ENCODE measurements at places on chromosomes 12 and 14.

GRCh38 chr14:21749306-21749868 lies 75.8 kb upstream of the OR4E1 start:
- DNase-seq: no peak

DNA sequence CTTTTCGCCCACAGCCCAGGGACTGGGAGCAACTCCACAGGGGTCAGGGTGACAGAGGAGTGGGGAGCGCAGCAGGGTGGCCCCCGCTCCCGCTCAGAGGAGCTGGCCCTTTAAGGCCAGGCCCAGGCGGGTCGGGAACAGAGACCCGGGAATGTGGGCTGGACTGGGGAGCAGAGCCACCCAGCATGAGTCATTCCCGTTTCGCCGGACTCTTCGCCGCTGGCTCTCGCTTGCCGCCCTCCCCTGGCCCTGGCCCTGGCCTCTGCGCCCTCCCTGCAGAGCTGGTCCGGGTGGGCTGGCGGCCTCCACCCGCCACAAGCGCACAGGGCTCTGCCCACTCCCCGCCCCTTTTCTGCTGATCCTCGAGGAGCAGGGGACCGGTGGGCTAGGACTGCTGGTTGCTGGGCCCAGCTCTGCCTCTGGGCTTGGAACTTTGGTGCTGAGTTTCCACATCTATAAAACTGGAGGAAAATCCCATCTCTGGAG lies 92.8 kb downstream of the NINJ2 start:
- DNase-seq: peak; percentile 86

DNA sequence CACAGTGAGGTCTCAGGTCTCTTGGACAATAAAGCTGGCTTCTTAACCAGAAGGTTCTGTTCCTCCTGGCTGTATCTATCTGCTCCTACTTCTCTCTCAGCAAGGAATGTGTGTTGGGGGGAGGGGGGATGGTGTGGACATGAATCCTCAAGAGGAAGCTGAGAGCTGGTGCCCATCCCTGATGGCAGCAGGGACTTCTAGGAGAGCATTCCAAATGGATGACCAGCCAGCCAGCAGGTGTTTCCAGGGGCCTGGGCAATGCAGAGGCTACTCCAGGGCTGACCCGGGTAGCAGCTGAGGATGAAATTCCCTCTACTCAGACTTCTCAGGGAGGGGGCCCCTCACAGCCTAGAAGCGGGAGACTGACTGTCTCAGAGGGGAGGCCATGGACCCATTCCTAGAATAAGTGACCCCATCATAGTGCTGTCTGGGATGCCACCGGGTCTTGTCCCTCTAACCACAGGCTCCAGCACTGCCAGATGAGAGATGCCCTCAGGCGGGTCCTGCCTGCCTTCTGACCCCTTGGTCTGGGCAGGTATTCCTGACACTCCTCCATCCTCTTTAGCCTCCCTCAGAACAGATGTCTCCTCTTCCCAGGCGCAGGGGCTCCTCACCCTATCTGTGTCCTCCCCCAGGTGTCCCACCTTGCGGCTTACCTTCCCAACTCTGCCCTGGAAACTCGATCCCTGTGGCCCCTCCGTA lies 1.2 kb downstream of the RAB15 start:
- no peak for DNase-seq

DNA sequence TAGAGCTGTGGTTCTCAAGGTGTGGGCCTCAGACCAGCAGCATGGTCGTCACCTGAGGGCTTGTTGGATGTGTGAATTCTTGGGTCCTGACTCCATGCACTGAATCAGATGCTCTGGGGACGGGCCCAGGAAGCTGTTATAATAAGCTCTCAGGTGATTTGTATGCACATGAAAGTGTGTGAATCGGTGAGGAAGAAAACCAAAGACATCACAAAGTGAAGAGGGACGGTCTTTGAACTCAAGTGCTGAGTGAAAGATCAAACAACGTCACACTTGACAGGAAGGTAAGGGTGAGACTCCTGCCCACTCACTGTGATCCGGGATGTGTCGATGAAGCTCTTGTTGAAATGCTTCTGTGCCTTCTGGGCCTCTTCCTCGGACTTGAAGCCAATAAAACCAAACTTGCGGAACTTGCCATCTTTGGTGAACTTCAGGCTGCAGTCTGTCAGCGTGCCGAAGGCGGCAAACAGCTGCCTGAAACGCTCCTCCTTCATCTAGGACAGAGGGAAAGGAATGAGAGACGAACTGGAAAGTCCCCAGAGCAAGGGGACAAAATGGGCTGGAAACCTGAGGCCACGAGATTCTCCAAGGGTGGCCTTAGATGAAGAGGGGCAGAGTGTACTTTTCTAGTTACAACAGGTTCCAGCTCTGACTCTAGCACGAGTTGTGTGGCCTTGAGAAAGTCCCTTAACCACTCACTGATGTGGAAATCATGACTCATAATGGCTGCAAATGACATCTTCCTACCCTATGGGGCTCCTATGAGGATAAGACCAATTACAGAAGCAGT lies 4.0 kb downstream of the RBM19 start:
- DNase-seq: no peak

DNA sequence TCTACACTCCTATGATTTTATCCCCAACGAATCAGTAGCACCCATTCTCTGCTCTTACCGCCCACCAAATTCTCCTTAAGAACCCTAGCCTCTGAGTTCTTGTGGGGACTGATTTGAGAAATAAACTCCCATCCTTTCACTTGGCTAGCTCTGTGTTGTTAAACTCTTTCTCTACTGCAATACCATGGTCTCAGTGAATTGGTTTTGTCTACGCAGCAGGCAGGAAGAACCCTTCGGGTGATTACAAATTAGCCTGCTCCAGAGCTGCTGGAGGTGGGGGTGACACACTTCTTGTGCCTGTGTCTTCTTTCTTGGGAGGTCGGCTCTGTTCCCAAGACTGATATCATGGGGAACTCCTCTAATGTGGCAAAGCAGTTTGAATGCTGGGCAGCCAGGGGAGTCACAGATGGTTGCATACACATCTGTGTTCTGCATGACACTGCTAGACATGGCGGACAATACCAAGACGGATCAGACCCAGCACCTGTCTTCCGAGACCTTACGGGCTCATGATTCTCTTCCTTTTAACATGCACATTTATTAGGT lies 1.6 kb upstream of the C1S start:
- DNase-seq: no peak

DNA sequence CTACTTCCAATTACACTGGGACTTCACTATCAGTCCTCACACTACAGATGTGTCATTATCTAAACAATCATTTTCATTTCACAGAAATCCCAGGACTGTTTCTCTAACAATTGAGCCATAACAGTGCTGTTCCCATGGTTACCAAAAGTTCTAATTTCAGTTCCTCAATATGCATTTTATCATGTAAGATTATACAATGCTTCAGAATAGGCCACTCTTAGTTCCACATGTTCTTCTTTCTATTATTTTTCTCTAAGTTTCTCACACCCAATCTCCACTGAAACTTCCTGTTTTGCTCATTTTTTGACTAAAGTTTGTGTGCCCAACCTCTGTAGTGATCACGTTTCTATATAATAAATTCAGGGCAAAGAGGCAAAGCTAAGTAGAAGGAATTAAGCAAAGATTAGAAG lies 185.8 kb downstream of the DUSP6 start:
- DNase-seq: no peak

DNA sequence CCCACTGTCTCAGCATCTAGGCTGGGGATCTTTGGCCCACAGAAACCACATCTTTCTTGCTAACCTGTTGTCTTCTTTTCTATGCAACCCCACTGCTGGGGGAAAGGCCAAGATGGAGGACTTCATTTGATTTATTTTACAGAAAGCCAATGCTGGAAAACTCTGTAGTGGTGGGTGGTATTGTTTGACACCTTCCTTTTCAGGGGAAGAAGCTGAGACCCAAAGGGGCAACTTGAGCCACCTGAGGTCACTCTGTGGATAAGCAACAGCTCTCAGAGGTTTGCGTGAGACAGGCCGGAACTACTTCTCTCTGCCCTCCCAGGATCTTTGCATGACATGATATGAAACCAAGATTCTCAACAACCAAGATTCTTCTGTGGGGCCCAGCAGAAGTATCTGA lies 645.2 kb downstream of the VRK1 start:
- DNase-seq: no peak

DNA sequence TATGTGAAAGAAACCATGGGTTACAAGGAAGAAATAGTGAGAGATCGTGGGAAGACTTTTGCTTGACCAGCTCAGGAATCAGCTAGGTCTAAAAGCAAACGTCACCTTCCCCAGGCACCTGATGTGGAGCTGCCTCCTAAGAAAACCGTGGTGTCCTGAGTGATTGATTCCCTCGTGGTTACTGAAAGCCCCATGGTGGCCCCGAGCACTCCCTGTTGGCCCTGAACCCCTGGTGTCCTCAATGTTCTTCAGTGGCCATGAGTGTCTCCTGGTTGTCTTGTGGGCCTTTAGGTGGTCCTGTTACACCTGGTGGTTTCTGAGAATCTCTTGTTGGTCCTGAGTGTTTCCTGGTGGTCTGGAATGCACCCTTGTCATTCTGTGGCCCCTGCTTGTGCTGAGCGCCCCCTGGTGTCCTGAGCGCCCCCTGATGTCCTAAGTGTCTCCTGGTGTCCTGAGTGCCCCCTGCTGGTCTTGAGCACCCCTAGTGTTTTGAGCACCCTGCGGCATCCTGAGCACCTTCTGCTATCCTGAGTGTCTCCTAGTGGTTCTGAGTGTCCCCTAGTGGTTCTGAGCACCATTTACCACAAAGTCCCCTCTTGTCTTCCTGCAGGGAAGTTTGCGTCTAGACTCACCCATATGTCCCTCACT lies 518.7 kb downstream of the TMEM121 start:
- DNase-seq: peak; percentile 68

DNA sequence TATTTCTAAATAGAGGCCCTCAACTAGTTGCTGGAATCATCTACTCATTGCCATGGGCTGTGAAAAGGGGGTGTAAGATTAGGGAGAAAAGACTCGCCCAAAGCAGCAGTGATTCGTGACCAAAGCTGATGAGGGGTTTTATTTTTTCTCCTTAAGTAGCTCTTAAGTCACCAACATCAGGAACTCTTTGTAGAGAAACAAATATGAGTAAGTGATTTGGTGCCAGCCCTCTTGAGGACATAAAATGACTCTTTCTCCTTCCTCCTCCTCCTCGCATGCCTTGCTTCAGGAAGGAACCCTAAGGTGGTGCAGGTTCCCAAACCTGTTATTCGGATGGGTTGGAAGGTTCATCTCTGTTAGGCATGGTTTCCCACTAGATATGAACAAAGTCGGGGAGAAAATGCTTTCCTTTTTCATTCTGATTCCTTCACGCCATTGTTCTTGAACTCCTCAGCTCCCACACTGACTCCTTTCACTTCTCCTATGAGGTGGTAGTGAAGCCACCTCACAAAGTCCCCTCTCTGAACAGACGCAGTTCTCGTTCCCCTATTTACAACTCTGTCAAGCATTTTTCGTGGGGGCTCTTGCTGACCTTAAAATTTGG lies 113.4 kb downstream of the ETV6 start:
- DNase-seq: no peak

DNA sequence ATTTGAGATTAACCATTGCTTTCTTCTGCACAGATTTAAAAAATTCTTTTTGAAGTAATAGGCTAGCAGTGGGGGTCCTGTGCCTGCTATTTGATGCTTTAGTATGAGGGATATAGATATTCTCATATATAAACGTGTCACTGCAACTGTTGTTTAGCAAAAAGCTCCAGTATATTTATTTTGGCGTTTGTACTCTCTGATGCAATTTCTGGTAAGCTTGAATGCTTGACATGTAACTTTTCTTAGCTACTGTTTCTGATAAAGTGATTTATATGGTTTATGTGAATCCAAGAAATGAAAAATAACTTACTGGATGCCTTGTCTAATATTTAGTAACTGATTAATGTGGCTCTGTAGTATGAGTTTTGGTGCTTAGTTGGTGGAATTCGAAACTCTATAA lies 77.1 kb downstream of the TTLL5 start:
- DNase-seq: no peak

DNA sequence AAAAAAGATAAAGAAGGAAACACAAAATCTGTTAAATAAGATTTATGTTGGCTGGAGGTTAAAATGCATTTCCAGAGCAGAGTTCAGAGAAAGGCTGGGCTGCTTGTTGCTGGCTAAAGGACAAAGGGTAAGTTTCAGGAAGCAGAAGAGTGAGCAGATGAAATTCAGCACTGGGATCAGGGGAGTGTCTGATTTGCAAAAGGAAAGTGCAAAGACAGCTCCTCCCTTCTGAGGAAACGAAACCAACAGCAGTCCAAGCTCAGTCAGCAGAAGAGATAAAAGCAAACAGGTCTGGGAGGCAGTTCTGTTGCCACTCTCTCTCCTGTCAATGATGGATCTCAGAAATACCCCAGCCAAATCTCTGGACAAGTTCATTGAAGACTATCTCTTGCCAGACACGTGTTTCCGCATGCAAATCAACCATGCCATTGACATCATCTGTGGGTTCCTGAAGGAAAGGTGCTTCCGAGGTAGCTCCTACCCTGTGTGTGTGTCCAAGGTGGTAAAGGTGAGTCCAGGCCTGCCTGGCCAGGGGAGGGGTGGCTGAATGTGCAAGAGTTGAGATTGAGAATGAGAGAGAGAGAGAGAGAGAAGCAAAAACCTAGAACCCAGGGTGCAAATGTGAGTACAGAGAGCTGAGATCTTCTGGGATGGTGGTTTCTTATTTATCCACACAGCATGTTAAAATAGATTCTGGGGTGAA lies at the start of gene OAS1:
Gene OAS1, plus strand, starts transcription at position 251 of the 703 bp plus-strand sequence. Its CDS starts 78 bp downstream, at position 329.
- DNase-seq: no peak

GRCh38 chr12:132888852-132889251 lies 1.4 kb upstream of the CHFR start:
- DNase-seq: no peak

DNA sequence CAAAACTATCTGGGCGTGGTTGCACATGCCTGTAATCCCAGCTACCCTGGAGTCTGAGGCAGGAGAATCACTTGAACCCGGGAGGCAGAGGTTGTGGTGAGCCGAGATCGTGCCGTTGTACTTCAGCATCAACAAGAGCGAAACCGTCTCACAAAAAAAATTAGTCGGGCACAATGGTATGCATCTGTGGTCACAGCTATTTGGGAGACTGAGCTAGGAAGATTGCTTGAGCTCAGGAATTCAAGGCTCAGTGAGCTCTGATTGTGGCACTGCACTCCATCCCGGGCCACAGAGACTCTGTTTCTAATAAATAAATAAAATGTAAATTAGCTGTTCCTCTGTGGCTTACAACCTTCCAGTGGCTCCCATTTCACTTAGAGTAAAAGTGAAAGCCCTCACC lies 28.0 kb downstream of the RCOR1 start:
- no peak for DNase-seq

DNA sequence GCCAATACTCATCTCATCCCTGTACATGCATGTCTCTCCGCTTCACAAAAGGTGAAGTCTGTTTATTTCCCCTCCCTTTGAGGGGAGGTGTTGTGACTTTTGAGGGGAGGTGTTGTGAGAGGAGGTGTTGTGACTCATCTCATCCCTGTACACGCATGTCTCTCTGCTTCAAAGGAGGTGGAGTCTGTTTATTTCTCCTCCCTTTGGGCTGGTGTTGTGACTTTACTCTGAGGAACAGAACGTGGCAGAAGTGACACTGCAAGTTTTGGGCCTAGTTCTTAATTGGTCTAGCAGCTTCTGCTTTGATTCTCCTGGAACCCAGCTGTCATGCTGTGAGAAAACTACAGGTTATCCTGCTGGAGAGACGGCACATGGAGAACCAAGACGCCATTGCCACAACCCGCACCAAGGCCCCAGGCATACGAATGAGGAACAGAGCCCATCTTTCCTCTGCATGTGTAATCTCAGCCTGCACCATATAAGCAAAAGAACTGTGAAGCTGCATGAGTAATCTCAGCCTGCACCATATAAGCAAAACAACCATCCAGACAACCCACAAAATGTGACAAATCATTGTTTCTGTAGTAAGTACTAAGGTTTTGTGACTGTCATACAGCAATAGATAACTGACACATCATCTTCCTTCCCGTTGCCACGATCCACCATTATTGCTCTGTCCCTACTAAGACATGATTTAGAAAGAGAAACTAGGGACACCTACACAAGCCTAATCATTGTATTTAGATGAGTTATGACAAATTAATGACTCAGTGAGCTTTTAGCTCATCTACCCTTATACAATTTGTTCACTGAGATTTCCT lies 30.0 kb downstream of the GALNT4 start:
- DNase-seq: no peak
